ENCODE measurements at places on chromosomes 16 and 17.

DNA sequence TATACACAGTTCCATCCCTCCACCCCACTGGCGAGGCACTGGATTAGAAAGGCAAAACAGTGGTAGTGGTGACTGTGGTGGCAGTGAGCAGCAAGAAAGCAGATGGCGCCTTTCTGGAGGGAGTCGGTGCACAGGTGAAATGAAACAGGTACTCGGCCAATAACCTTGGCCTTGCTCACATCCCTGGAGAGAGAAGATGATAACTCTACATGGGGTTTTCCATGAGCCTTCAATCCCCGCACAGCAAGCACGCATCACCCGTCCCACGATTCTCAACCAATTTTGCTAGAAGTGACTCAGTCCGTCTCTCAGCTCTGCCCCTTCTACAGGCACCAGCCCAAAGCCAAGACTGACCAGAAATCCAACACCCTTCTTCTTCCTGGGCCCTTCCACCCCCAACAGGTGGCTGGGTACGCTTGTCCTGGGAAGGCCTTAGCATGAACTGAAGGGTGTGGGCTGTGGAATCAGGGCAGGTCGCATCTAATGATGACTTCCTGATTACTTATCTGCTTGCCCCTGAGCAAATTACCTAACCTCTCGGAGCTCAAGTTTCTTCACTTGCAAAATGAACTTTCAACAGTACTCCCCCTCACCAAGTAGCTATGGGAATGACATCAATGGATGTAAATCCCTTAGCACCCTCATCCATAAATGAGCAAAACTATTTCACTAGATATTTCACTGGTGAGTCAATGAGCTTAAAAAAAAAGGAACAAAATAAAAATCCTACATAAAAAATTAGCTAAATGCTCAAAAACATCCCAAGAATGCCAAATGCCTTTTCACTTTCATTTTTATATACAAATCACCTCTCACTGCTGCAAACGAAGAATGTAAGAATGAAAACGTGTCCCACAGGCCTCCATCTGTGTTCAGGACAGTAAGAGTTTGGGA lies 18.0 kb downstream of the XPO6 start:
- DNase-seq = no peak

GRCh38 chr16:10971560-10971961 lies 27.2 kb downstream of the CLEC16A start:
- DNase-seq = peak; percentile 66

GRCh38 chr16:56506941-56507340 lies 12.9 kb downstream of the BBS2 start:
- DNase-seq = no peak

GRCh38 chr16:84404936-84405639 lies 36.8 kb downstream of the ATP2C2 start:
- DNase-seq = no peak

DNA sequence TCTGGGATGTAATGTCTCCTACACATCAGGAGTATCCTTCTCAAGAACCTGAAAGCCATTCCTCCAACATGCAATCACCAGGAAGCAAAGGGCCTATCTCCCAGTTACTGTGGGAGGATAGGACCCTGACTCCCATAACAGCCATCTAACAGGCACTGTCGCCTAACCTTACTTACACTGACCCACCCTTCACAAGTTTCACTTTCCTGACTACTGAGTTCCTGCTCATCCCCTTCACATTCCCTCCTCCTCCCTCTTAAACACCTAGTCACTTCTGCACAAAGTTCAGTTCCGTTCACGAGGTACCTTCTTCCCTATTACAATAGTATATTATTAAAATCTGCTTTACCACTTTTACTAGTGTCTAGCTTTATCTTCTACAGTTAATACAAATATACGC lies 1.3 kb downstream of the C17orf67 start:
- no peak for DNase-seq

- DNase-seq = no peak
Measured at GRCh38 chr17:73224237-73224636, 31.4 kb downstream of the COG1 start.

- peak; percentile 84 for DNase-seq
Measured at GRCh38 chr17:64773836-64774761, 112.0 kb upstream of the SMURF2 start.

DNA sequence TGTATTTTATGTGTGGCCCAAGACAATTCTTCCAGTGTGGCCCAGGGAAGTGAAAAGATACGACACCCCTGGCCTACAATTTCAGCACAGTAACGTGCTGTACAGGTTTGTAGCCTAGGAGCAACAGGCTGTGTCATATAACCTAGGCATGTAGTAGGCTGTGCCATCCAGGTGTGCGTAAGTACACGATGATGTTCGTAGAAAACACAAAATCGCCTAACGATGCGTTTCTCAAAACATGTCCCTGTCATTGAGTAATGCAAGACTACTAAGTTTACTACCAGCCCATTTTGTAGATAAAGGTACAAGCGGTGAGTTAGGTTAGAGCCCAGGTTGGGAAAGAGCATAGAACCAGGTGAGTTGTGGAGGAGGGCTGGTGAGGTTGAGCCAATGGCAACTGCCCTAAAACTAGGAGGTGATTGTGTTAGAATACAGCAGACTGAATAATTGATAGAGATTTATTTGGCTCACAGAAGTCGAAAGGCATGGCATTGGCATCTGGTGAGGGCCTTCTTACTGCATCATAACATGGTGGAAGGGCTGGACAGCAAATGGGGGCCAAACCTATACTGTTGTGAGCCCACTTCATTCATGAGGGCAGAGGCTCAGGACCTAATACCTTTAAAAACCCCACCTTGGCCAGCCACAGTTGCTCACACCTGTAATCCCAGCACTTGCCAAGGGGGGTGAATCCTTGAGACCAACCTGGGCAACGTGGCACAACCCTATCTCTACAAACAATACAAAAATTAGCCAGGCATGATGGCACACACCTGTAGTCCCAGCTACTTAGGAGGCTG lies 4.2 kb downstream of the EIF1 start:
- no peak for DNase-seq

- DNase-seq = no peak
Measured at GRCh38 chr16:23855010-23855409, 19.2 kb downstream of the PRKCB start.

DNA sequence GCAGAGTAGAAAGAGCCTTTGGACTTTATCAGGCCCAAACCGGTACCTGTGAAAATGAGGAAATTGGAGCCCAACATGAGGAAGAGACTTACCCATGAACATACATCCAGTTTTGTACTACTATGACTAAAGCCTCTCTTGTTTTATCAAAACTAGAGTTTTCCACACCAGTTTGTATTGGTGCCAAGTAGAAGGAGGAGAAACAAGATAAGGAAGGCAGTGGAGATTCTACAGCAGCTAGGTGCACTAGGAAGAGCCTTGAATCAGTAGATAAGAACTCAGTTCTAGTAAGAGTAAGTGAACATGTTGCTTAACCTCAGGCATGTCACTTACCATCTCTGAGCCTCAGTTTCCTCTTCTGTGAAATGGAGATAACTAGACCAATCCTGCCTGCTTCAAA lies 13.7 kb upstream of the TMEM132E start:
- DNase-seq = no peak

DNA sequence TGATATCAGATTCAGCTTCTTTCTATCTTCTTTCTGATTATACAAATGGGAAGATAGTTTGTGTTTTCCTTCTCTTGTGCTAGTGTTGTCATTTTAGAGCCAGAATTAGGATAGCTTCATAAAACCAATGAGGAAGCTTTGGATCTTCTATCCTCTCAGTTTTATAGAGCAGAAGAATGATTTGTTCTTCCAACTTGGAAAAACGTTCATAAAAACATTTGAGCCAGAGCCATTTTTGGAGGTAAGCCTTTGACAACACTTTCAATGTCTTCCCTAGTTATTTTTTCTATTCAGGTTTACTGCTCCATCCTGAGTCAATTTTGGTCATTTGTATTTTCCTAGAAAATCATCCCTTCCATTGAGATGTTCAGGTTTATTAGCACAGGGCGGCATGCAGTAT lies 91.2 kb upstream of the MYOCD start:
- DNase-seq = no peak

- DNase-seq = peak; percentile 57
Measured at GRCh38 chr16:57536306-57537193, at the start of gene CCDC102A. TSS of gene CCDC102A (minus strand) at chr16:57536571. CDS start at chr16:57529177, 7,394 bp downstream.

GRCh38 chr16:81720973-81721906 lies 57.9 kb upstream of the PLCG2 start:
- no peak for DNase-seq

- DNase-seq = no peak
Measured at GRCh38 chr17:27559506-27560481, 71.2 kb upstream of the LGALS9 start.

DNA sequence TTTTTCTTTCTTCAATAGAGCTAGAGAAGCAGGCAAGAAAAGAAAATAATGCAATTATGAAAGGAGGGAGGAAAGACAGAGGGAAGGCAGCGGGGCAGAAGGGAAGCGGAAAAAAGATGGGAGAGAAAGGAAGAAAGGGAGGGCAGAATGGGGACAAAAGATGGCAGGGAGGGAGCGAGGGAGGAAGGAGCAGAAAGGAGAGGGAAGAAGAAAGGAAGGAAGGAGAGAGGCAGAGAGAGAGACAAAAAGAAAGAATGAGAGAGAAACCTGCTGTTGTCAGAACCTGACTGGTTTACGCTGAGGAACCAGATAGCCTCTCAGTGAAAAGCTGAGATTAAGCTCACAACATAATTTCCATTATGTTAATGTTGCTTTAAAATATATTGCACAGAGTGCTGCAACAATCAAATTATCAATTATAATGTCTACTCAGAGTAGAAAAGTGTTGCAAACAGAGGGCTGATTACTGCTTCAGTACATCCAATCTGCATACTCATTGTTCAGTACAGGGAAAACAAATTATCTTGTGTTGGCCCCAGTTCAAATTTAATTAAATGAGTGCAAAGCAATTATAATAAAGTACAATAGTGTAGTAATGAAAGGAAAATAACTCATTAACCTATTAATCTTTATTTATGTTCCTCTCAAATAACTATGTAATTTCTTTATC lies 32.0 kb upstream of the TOX3 start:
- DNase-seq = no peak

DNA sequence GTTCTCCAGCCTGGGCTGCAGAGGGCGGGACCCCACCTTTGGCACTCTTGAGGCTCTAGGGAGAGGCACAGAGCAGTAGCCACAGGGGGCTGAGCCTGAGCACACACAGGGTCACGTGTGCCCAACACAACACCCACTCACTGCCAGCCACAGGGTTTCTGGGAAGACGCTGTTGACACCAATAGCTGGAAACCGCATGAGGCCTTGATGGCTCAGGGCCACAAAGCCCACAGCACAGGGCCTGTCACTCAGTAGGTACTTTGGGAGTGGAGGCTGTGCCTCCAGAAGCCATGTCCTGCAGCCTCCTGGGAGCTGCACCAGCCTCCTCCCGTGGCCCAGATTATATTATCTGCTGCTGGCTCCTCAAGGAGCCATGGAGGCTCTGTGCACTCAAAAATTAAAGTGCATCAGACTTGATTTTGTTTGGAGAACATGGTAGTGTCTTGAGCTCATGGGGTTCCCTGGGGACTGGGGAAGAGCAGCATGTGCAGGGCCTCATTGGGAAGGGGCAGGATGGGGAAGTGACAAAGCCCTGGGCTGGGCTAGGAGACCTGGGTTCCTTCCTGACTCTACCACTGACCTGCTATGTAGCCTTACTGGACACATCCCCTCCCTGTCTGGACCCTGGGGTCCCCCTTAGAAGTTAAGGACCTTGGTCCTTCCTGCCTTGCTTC lies 12.5 kb upstream of the SREBF1 start:
- DNase-seq = no peak

- DNase-seq = no peak
Measured at GRCh38 chr17:35241520-35241919, 1.4 kb upstream of the SLFN5 start.

GRCh38 chr17:7440113-7440833 lies 961 bp downstream of the FGF11 start:
- DNase-seq = peak; percentile 81

- no peak for DNase-seq
Measured at GRCh38 chr17:17880577-17881196, 43.9 kb upstream of the SREBF1 start.

Data from SK-N-DZ (cell line).